Activated naive CD8-positive, alpha-beta T cell treated with anti-CD3 and anti-CD28 coated beads, Interleukin-2, amount 10 ng/mL, durations not matched to agents 7 days and 5 days (primary cell): ENCODE measurements at places on chromosomes 16 and 17. TPM values are rescaled to one million over a fixed set of nuclear protein-coding genes. Genes with fewer than 3 reads are reported as not detected.

DNA sequence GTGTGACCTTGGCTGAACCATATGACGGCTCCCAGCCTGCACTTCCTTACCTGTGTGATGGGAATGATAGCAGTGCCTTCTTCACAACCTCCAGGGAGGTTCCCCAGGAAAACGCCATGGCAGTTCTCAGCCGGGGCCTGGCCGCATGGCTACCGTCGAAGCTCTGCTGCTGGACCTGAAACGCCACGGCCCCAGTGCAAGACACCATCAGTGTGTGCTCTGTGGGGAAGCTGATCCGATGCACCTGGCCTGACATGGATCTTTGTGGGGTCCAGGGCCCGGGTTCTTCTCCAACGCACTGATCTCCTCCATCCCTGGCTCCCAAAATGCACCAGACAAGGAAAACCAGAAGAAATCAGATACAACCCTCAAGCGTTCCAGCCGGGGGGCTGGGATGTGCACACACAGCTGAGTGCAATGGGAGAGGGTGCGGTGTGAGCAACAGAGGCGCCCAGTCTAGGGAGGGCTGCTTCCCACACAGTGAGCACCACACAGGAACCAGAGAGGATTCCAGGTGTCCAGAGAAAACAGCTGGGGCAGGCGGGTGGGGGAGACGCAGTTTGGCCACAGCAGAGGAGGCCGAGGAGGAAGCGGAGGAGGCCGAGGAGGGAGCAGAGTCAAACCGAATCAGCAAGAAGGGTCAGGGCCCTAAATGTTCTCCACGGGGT is 54.3 kb upstream of the ZNF469 start:
- no peaks in the 10 kb centered on the region for H3K36me3 ChIP-seq
- H3K27ac ChIP-seq, result no peak overlapping the region
- DNase-seq, result no peak
- H3K27me3 ChIP-seq, result no peaks in the 10 kb centered on the region
- peaks cover under 1% of the 10 kb centered on the region for H3K4me1 ChIP-seq

TNFRSF13B gene
- not detected for total RNA-seq

GRCh38 chr17:54901230-54901822 is 674 bp downstream of the TOM1L1 start:
- no peaks in the 10 kb centered on the region for H3K36me3 ChIP-seq
- DNase-seq, result no peak
- H3K27ac ChIP-seq, result no peak overlapping the region
- H3K27me3 ChIP-seq, result peaks cover 40% of the 10 kb centered on the region

DNA sequence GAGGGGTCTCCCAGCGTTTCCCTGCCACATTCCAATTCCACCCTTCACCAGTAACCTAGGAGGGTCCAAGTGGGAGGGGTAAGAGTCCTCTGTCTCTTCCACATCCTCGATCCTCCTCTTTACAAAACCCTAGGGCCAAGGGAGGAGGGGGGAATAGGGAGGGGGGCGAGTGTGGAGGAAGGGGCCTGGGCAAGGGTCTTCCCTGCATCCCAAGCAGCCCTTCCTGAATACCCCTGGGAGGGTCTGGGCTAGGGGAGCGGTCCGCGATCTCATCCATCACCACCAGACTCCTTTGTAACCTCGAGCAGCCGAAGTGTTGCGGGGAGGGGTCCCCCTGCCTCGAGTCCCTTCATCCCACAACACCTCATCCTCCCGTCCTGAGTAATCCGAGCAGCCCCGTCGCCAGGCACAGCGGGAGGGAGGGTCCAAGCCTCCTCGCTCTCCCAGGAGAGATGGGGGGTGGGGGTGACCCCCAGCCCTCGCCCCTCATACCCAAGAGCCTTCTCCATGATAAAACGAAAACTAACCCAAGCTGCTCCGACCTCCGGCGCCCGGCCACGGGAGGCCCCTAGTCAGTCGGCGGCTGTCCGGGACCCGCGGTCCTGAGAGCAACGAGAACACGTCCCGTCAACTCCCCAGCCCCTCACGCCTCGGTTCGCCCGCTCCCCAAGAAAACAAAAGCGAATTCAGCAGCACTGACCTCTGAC is 502 bp downstream of the SMPD3 start:
- peaks cover 33% of the 10 kb centered on the region for H3K27me3 ChIP-seq
- peaks cover 9% of the 10 kb centered on the region for H3K4me1 ChIP-seq
- no peaks in the 10 kb centered on the region for H3K36me3 ChIP-seq
- DNase-seq, result no peak

DNA sequence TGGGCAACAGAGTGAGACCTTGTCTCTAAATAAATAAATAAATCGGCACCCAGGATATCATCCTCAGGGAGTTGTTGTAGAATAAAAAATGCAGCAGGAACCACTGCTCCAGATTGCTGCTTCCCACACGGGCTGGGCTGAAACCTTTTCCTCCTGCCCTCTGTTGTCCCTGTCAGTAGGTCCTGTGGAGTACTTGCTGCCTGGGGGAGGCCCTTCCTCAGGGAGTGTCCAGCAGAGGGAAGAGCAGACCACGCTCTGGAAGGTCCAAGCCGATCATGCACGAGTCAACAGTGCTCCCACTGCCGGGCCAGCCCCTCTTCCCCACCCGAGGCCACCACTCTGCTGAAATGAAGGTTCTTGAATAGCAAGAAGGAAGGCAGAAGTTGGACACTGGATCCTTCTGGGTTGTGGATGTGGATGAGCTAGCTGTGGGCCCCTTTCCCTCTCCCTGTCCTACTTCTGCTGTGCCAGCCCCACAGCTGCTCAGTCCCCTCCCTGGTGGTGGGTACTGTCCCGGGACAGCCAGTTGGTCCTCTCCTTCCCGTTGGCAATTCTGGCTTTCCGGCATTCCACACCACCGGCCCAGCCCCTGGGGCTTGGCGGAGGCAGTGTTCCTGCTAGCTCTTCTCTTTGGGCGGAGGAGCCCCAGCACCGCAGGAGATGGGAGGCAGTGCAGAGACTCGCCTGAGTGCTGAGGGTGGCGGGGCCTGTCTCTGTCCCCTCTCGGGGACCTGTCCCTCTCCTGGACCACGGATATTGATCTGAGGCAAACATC is 10.8 kb downstream of the CDK5R1 start:
- H3K27me3 ChIP-seq, result no peaks in the 10 kb centered on the region
- H3K27ac ChIP-seq, result peak overlapping the region; percentile 65
- DNase-seq, result no peak
- peaks cover 20% of the 10 kb centered on the region for H3K4me1 ChIP-seq
- H3K36me3 ChIP-seq, result no peaks in the 10 kb centered on the region

MYH8 gene
- total RNA-seq, result not detected
